ENCODE measurements at places on chromosomes 2 and 18. TPM values are rescaled to one million over a fixed set of nuclear protein-coding genes. Genes with fewer than 3 reads are reported as not detected.

The DNAJC5G gene
- total RNA-seq, result 57.9 TPM

The CCDC68 gene
- 35.7 TPM for total RNA-seq

The ANKRD23 gene
- 5.3 TPM for total RNA-seq

The RGPD5 gene
- 54.0 TPM for total RNA-seq

The POMC gene
- 55.7 TPM for total RNA-seq

The MC5R gene
- total RNA-seq, result 0.74 TPM

The EEF1B2 gene
- total RNA-seq, result 144 TPM

The LIMS4 gene
- total RNA-seq, result 33.0 TPM

The CLEC4F gene
- total RNA-seq, result 0.31 TPM

The CRACDL gene
- 30.4 TPM for total RNA-seq

The IL1RN gene
- 3.2 TPM for total RNA-seq

The RAB27B gene
- total RNA-seq, result 1.7 TPM

The GCKR gene
- total RNA-seq, result 2.3 TPM

The IL37 gene
- 1.5 TPM for total RNA-seq

The DLX1 gene
- total RNA-seq, result not detected

The TXNDC2 gene
- total RNA-seq, result 15.3 TPM

All from testis (tissue), 5 donors.